ENCODE measurements at places on chromosomes 2 and 18.

DNA sequence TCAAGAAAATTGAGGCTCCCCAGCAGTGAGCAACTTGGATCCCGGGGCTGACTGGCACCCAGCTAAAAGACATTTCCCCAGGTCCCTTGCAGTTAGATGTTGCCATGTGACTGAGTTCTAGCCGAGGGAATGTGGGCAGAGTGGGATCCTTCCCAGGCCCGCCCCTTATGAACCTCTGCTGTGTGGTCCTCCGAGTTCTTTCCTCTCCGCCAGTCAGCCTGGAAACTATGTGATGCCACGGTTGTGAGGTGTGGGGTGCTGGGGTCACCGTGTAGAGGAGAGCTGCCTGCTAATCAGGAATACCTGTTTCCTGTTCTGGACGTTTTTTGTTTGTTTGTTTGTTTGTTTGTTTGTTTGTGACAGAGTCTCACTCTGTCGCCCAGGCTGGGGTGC is 45.5 kb downstream of the TMEM37 start:
- no peak for DNase-seq

DNA sequence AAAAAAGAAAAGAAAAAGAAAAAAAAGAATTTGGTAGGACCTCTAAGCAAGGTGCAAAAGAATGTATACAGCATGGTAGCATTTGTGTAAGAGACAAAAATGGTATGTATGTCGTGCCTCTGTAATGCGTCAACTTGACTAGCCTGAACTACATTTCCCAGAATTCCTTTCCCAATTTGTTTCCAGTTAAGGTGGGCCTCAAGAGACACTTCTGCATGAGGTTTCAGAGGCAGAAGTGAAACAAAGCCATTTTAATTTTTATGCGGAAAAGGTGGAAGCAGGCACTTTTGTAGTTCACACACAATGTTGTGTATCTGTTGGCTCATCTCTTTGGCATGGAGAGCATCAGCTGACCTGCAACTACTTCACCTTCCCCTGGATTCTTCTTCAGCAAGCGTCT is 56.5 kb upstream of the PAPOLG start:
- no peak for DNase-seq

GRCh38 chr18:3773303-3773702 is 323.3 kb downstream of the TGIF1 start:
- DNase-seq, result no peak

DNA sequence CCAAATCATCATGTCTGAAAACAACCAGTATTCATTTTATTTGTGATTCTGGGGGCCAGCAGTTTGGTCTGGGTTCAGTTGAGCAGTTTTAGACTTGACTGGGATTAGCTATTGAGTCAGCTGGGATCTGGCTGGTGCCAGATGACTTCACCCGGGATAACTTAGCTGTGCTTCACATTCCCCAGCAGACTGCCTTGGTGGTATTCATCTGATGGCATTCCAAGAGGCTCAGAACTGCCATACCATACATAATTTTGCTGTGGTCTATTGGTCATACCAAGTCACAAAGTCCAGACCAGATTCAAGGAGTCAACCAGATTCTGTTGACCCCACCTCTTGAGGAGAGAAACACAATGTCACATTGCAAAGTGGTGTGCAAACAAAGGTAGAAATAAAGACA is 7.8 kb upstream of the FSHR start:
- no peak for DNase-seq

DNA sequence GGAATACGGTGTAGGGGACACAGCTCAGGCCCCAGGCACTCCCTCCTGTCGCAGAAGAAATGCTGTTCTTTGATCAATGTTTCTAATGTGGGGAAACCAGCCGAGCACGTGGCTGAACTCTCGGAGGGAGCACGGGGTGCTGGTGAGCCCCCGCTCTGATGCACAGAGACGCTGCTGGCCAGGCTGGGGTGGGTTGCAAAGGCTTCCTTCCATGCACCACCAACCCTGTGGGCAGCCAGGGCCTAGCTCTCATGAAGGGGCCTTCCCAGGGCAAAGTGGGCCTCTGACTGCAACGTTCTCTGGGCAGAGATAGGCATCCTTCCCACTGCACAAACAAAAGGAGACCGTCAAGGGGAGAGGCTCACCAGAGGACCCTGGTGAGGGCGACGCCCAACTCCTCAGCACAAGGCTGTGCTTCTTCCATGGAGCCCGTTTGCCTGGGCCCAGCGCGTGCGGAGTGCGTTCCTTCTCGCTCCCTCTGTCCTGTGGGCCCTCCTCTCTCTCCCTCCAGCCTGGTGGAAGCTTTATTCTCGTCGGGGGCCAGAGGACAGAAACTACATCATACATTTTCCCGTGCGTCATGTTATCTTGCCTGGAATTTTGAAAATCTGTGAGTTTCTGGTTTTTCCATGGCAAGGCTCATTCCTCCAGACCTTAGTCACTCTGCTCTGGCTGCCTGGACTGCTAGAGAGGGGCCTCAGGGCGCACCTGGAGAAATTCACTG is 61.1 kb upstream of the SP3 start:
- DNase-seq, result no peak
